ENCODE measurements at places on chromosomes 1 and 21. TPM values are rescaled to one million over a fixed set of nuclear protein-coding genes. Genes with fewer than 3 reads are reported as not detected.

Gene GPR37L1
- not detected for polyA plus RNA-seq

GRCh38 chr1:27122652-27123051 lies 32.3 kb downstream of the SLC9A1 start:
- DNase-seq, result no peak

DNA sequence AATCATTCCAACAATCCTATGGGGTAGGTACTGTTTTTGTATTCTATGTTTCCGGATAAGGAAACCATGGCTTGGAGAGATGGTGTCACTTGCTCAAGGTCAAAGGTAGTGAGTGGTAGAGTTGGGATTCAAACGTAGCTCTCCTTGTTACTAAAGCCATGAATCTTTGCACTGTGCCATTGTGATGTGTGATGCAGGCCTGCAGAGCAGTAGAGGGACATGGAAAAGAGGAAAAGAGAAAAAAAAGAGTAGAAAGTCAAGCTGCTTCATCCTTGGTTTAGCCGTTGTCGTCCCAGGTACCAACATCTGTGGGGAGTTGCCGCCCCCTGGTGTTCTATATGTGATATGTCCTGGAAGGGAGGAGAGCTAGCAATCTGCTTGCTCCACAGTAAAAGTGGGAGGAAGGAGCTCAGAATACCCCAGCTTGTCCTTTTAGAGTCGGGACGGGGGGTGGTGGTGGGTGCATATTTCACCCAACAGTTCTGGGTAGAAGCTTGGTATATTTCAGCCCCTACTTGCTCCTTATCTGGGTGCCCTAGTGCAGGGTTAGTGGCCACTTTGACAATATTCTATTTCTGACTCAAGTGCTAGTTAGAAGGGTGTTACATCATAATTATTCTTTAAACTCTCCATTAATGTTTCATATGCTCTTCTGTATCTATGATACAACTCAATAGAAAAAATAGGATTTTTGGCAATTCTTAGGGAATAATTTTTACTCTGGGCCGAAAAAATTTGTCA lies 98.4 kb downstream of the EBNA1BP2 start:
- DNase-seq, result peak; percentile 81

DNA sequence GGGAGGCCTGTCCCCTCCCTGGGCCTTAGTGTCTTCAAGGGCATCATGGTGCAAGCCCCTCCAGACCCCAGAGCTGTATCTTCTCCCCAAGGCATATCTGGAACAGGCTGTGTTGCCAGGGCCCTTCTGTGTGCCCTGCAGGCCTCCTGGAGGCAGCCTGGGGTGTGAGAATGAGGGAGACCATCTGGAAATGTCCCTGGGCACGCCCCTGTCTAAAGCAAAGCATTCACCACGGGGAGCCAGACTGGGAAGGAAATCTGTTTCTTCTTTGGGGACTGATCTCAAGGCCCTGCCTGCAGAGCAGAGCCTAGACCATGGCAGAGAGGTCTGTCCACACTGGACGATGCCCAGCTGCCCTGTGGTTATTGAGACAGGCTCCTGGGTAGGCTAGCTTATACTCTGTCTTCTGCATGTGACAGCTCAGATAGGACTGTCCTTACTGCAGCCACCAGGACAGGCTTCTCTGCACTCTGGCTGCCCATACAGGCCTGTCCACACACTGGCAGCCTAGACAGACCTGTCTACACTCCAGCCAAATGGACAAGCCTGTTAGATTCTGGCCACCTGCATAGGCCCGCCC lies 24.6 kb downstream of the PODN start:
- peak; percentile 60 for DNase-seq

- peak; percentile 91 for DNase-seq
Observed at GRCh38 chr1:46667782-46668760, at the start of gene ATPAF1. Gene ATPAF1 (minus strand): TSS chr1:46668364. CDS start chr1:46668322, 42 bp downstream.

DNA sequence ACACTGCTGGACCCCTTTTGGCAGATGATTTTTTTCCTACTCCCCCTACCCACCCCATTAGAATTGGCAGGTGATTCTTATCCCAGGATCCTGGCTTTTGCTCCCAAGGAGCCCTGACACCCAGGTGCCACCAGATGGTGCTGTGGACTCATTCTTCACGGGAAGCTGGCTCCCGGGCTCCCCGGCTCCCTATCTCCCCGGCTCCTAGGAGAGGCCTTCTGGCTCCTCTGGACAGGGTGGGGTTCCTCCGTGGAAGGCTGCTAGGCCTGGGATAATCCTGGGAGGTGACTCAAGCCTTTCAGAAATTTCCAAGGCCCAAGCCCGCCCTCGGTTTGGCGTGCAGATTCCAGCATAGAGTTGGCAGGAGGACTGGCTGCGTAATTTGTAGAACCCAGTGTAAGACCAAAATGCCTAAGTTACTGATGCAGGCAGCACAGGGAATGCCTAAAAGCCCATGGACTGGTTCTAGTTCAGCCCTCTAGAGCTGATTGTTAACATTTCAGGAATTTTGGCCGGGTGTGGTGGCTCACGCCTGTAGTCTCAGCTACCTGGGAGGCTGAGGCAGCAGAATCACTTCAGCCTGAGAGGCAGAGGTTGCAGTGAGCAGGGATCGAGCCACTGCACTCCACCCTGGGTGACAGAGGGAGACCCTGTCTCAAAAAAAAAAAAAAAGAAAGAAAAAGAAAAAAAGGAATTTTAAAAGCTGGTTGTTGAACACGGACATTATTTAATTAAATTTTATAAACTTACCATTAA lies 6.8 kb upstream of the BSDC1 start:
- DNase-seq, result peak; percentile 87

DNA sequence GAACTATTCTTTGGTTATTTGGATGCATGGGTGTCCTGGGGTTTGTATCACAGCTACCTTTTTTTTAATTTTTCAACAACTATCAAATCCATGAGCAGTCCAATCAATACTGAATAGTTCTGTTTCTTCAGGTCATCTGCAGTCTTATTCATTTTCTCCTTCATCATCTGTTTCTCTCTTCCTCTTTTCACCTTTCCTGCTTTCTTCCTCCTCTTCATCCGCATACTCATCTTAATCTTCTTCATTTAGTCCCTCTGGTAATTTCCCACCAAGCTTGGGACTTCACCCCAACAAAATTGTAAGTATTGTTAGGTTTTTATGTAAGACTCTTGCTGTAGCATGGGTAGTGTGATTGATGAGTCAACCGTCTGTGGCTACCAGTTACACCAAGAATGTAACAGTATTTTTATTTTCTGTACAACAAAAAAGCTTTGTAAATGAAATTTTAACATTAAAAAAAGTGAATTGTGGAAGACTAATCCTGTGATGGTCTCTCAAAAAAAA lies 184.1 kb upstream of the RNPC3 start:
- no peak for DNase-seq

DNA sequence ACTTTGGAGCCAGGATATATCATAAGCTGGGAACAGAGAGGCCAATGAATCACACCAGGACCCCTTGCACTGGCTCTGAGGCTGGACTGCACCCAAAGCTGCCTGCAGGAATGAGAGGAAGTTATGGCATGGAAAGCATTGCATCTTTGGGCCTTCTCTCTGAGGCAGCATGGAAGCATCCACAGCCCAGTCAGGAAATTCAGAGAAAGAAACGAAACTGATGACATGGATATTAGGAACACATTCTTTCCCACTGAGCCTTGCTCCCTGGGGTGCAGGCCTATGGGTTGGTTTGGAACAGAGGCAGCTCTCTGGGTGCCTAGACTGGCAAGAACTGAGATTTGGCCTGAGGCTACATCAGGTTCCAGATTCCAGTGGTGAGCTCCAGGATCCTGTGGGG lies 98.6 kb downstream of the NGF start:
- no peak for DNase-seq

- DNase-seq, result peak; percentile 32
Observed at GRCh38 chr1:113660088-113660487, 99.2 kb downstream of the PHTF1 start.

GRCh38 chr1:209505044-209505443 lies 78.5 kb upstream of the CAMK1G start:
- no peak for DNase-seq

GRCh38 chr1:23169727-23170335 lies 1.2 kb upstream of the LUZP1 start:
- no peak for DNase-seq

Gene SLC1A7
- not detected for polyA plus RNA-seq

Gene TPTE
- polyA plus RNA-seq, result not detected

Gene AKR7A3
- 0.54 TPM for polyA plus RNA-seq

Gene NPR1
- 0.05 TPM for polyA plus RNA-seq

DNA sequence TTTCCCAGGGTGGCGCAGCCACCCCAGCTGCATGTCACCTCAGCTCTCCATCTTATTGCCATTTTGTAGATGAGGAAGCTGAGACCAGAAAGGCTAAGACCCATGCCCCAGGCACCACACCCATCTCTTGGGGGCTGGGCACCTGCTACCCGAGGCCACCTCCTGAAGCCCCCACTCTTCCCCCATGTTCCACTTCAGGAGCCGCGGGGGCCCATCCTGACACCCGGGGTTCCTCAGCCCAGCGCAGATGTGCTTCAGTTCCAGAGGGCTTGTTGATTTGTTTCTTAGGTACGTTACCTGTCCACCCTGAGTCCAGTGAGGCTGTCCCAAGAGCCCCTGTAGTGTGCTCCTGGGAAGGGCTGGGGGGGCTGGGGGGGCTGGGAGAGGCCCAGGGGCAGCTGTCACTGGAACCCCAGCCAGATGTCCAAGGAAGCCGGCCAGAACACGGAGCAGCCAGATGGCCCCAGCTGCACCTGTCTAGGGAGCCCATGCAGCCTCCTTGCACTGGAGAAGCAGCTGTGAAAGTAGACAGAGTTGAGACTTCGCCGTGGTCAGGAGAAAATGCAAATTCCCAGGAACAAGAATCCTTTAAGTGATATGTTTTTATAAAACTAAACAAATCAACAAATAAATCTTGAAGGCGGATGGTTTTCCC lies 17.1 kb upstream of the CCDC27 start:
- DNase-seq, result no peak

Gene DCST1
- polyA plus RNA-seq, result not detected

DNA sequence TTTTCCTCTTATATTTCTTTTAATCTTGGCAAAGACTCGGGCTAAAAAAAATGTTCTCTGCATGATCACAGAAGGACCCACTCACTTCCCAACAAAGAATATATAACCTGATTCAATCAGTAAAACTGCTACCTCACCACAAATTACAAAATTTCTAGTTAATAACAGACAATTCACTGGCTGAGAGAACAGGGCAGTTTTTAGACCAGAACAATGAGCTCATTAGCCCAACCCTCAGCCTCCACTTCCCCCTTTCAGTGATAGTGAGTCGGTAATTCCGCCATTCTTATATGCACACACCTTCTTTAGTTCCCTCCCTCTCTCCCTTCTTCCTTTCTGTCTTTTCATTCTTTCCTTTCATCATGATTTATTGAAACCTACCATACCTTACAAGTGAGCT lies 8.9 kb downstream of the SIPA1L2 start:
- DNase-seq, result no peak

DNA sequence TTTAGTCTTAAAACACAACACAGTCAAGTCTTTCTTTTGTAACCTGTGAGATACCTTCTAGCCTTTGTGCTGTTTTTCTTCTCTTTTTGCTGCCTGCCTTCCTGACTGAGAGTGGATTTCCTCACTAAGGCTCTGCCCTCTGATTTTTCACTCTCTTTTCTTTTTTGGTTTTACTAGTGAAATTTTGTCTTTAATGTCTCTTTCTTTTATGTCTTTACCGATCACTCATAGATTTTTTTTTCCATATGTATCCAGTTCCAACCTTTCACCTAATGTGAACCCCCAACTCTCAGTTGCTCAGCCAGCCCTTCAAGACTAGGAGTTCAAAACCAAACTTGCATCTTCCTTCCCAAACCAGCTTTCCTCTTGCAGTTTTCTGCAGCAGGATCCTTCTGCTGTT lies 6.5 kb downstream of the LGALS8 start:
- no peak for DNase-seq

DNA sequence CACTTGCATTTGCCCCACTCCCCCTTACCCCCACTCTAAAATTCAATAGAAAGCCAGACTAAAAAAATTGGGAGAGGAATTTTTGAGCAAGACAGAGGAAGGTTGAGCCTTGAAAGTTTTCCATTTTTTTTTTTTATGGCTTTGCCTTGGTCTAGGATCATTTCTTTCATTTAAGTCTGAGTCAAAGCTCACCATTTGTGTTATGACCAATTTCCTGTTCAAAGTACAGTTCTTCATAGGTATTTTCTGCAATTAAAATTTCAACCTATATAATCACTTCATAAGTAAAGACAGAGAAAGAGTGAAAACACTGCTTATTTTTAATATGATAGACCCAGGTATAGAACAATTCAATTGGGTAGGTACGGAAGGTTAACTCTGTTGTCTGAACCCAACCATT lies 436.6 kb upstream of the ADGRL2 start:
- no peak for DNase-seq

GRCh38 chr21:31182231-31183140 lies 144.2 kb upstream of the KRTAP19-8 start:
- DNase-seq, result no peak

DNA sequence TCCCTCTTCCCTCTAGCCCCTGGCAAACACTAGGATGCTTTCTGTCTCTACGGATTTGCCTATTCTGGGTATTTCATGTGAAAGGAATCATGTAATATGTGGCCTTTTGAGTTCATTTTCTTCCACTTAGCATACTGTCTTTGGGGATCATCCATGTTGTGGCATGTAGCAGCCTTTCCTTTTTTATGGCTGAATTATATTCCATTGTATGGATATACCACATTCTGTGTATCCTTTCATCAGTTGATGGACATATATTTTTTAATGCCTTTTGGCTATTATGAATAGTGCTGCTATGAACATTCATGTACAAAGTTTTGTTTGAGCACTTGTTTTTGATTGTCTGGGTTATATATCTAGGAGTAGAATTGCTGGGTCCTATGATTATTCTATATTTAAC lies 258.4 kb upstream of the CSF3R start:
- DNase-seq, result no peak

GRCh38 chr1:163758977-163759670 lies 437.4 kb downstream of the NUF2 start:
- DNase-seq, result no peak

Gene ZNF695
- 3.0 TPM for polyA plus RNA-seq

Gene MRPL24
- polyA plus RNA-seq, result 171 TPM

Gene HEYL
- polyA plus RNA-seq, result not detected
